ENCODE measurements at places on chromosomes 7 and 10.

- no peak for DNase-seq
Observed at GRCh38 chr10:71816421-71816851, 34.6 kb downstream of the PSAP start.

DNA sequence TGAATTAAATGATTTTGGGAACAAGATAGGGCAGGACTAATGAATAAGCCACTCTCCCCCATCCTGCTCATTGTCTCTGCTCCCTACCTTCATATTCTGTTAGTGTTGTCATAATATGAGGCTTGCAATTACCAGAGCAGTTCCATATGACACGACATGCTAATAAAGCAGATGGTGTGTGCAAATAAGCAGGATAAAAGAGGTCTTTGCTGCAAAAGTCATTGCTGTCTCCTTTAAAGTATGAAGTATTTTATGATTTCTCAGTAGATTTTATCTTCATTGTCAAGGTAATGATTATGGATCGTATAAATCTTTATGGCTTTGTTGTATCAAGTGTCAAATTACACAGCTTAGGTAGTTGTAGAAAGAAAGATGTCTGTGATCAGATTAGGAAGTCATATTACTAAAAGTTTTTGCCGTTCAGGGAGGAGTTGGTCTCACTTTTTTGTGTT, 114.8 kb downstream of the SDK1 start:
- DNase-seq: no peak

DNA sequence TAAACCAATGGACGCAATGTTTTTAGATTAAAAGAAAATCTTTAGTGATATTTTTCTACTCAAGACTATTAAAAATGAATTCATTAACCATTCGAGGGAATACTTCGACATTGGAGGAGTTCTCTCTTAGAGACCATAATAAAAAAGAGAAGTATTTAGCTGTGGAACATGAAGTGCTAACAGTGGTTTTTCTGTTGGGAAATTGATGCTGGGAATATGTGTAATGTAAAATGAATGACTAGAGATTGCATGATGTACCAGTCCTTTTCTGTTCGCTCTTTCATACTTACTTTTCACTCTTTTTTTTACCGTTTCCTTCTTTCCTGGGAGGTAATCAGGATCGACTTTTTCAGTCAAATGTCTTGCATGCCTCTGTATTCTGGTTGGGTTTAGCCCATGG, 41.3 kb downstream of the ST7 start:
- no peak for DNase-seq

GRCh38 chr10:130491011-130491692, 355.0 kb downstream of the GLRX3 start:
- no peak for DNase-seq

DNA sequence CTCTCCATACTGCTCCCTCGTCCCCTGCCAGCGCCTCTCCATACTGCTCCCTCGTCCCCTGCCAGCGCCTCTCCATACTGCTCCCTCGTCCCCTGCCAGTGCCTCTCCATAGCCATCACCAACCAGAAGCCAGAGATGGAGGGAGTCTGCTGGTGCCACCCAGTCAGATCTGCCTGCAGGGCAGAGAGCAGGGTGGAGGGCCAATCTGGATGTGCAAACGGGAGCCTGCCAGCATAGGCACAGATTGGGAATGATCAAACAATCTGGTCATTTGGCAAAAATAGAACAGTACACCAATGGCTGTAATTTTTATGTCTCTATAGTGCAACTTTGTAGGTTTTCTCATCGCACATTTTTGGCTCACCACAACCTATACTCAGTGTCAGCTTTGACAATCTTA, 76.9 kb upstream of the LRRC4 start:
- no peak for DNase-seq

GRCh38 chr7:30899630-30900029, 12.0 kb upstream of the AQP1 start:
- DNase-seq: no peak

GRCh38 chr7:123974326-123974908, 49.4 kb downstream of the SPAM1 start:
- no peak for DNase-seq

- peak; percentile 41 for DNase-seq
Observed at GRCh38 chr7:7183061-7183837, 905 bp downstream of the C1GALT1 start.

GRCh38 chr10:110651044-110651958, 7.2 kb downstream of the RBM20 start:
- peak; percentile 40 for DNase-seq

GRCh38 chr10:17029581-17030271, 99.9 kb downstream of the CUBN start:
- DNase-seq: peak; percentile 95

GRCh38 chr7:117283371-117283770, 39.5 kb downstream of the WNT2 start:
- DNase-seq: peak; percentile 84

DNA sequence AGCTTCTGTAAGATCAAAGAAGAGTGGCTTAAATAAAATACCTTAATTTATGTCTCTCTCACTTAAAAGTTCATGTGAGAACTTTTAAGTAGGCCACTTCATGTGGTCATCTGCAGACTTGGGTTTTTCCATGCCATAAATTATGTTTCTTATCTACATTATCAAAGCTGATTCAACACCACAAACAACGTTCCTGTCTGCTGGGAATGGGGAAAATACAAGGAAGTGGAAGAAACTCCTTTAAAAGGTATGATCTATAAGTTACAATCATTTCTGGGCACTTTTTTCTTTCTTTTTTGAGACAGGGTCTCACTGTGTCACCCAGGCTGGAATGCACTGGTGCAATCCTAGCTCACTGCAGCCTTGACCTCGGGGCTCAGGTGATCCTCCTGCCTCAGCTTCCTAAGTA, 16.9 kb upstream of the OTUD1 start:
- peak; percentile 10 for DNase-seq

- no peak for DNase-seq
Observed at GRCh38 chr10:45058580-45058979, 57.9 kb downstream of the ZNF22 start.

- no peak for DNase-seq
Observed at GRCh38 chr7:2355705-2356008, 1.0 kb downstream of the EIF3B start.

DNA sequence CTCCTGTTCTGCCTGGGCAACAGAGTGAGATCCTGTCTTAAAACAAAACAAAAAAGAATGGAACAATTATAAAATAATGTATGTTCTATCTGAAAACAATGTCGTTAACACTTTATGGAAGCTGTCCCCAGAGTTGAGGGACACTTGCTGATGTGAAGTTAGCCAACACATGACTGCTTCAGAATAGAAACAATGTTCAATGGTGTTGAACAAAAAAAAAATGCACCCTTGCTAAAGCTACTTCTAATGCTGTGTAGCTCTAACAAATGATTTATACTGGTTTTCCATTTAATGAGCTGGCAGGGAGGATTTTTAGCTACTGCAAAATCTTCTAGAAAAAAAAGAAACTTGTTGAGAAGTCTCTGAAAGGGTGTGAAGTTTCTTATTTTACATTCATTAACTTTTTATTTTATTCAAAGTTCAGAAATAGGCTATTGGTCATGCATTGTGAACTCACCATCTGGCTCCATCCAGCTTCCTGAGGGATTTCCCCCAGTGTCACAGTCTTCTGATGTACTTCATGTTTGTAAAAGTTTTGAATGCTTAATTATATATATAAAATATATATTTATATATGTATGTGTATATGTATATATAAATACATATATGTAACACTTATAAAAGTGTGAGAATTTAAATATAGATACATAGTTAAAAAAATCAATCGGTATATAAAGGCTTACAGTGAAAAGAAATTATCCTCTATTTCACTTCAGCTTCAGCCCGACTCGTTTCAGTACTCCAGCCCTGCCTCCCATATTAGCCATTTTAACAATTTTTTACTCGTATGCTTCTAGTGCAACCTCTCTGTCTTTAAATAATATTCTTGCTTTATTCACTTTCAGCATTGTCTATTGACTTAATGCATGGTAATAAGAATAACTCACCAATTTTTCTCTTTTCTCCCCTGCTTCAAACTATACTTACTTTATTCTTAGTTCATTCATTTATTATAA, 35.0 kb downstream of the HDAC9 start:
- DNase-seq: no peak

- no peak for DNase-seq
Observed at GRCh38 chr10:86964847-86965190, 3.5 kb upstream of the ADIRF start.

GRCh38 chr7:35277359-35277758, 23.5 kb upstream of the TBX20 start:
- no peak for DNase-seq

DNA sequence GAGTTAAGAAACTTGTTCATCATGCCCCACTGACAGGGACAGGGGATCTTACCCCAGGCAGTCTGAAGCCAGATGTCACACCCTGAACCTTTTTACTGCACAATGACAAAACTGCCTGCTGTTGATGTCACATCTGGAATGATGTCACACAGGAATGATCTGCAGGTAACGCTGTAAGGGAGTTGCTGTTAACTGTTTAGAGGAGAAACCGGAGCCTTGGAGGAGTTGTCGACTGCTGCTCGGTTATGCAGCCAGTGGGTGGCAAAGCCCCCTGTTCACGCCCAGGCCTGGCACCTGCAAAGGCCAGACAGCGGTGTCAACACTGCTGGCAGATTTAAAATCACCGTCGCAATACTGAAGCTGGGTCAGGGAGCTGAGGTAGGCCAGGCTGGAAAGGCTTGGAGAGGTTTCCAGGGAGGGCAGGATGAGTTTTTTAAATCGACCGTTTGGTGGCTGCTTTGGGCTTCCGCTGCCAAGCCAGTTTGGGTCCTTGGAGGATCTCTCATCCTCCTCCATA, 10.0 kb upstream of the SLIT1 start:
- no peak for DNase-seq

GRCh38 chr7:64619705-64620104, 46.2 kb upstream of the ZNF107 start:
- no peak for DNase-seq

DNA sequence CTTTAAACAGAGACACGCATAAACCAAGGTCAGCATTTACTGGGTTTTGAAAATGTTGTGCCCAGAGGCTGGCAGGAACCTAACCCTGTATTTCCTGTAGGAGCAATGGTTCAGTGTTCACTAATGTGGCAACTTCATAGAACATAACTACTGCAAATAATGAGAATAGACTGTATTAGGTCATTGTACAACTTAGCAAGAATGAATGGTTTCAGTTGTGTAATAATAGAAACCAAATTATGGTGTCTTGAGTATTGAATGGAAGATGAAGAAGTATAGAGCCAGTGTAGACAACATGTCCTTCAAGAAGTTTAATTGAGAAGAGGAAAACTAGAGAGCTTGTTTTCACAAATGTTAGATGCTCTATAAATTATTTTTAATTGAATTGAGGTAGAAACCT, 172.5 kb downstream of the BUB3 start:
- DNase-seq: no peak

GRCh38 chr7:155234158-155234492, 63.6 kb upstream of the INSIG1 start:
- no peak for DNase-seq

DNA sequence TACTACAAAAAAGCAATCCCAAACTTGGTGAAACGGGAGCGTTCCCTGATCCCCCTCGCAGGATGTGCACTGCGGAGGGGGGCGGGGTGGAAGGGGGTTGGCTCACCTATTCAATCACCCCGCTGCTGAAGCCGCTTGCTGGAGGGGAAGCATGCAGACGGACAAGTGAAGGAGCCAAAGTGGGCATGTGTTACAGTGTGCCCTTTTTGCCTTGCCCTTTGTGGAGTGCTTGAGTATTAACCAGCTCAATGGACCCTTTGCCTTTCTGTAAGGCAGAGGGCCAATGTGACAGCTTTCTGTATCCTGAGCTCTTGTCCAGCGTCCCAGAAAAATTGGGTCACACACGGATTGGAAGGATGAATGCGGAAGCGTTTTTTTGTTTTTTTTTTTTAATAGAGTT, 348.9 kb upstream of the NPSR1 start:
- DNase-seq: no peak

GRCh38 chr10:25766213-25766612, 167.8 kb upstream of the MYO3A start:
- no peak for DNase-seq

- no peak for DNase-seq
Observed at GRCh38 chr7:106287786-106288185, 3.0 kb upstream of the NAMPT start.

DNA sequence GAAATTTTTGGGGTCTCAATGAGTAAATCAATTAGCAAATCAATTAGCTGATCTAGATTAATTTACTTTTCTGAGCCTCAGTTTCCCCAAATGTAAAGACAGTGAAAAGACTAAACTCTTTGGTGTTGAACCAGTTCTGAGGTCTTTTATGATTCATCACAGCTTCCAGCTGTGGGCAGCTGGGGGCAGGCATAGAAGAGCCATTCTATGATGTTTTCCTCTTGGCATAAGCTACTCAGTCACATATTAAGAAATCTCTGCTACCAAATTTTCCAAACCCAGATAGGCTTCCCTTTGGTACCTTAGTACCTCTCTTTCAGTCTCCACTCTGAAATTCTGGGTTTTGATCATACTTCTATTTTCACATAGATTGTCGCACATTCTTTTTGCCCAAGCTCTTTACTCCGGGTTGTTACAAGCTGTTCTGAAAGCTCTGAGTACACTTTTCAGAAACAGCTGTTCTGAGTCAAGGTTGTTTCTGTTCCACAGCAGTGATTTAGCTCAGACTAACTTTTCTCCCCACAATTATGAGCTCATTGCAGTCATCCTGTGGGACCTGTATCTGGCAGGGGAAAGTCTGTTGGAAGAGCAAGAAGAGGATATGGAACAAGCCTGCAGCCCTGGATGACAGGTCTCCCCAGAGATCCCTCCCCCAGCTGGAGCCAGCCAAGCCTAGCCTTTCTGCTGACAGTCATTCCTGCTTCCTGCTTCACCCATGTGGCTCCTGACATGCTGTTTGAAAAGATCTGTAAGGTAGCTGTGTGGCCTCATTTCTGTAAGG, 599.6 kb upstream of the GHITM start:
- peak; percentile 12 for DNase-seq

DNA sequence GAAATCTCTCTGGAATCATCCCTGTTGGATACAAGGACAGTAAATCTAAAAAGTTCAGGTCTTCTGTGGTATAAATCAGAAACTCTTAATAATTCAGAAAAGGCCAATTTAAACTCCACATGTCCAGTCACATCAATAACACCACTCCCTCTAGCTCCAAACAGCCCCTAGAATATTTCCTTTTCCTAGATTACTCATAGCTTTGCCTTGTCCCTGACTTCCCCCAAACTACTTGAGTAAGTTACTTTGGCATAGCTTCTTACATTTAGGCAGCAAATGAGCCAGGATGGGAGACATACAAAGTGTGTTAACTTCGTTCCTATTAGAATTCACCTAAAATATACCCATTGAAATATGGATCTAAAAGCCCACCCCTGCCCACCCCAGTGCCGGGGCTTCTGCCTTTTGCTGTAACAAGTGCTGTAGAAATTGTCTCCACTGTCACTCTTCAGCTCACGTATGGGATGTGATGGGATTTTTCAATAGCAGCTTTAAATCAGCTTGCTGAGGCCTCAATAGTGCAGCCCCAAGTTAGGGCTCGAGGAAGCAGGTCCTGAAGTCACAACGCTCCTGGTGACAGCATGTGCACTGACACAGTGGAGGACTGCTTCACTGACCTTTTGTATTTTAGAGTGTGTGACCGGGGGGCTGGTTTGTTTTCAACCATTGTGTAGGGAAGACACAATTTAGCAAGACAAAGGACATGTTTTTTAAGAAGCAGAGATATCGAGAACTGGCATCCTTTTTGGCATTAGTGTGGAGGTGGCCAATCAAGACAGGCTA, 218.2 kb upstream of the KMT2E start:
- DNase-seq: peak; percentile 8

- no peak for DNase-seq
Observed at GRCh38 chr10:86385806-86386205, 19.2 kb upstream of the GRID1 start.

GRCh38 chr10:117619707-117620405, 77.3 kb downstream of the EMX2 start:
- no peak for DNase-seq
